ENCODE measurements at places on chromosomes 3 and 15. TPM values are rescaled to one million over a fixed set of nuclear protein-coding genes. Genes with fewer than 3 reads are reported as not detected.

SLC38A3 gene
- not detected for total RNA-seq

GOLGA6L4 gene
- total RNA-seq = 0.37 TPM

KLF15 gene
- total RNA-seq = 3.6 TPM

PLOD2 gene
- total RNA-seq = 239 TPM

PPP1R14D gene
- total RNA-seq = not detected

TMEM40 gene
- not detected for total RNA-seq

CCDC33 gene
- total RNA-seq = not detected

TLR9 gene
- total RNA-seq = under 0.01 TPM

CELF6 gene
- total RNA-seq = under 0.01 TPM

SLC2A2 gene
- 0.09 TPM for total RNA-seq

HES1 gene
- 3.3 TPM for total RNA-seq

CCK gene
- total RNA-seq = 0.14 TPM

All from smooth muscle cell of bladder (primary cell).